ENCODE measurements at places on chromosomes 11 and 22.

GRCh38 chr11:62678770-62679696 lies at the start of gene UBXN1:
TSS of gene UBXN1 (minus strand) at chr11:62679073. CDS start at chr11:62678923, 150 bp downstream.
- peak; percentile 75 for DNase-seq

GRCh38 chr11:2837096-2837601 lies 48.4 kb downstream of the CDKN1C start:
- no peak for DNase-seq

GRCh38 chr11:78798663-78799062 lies 224.0 kb upstream of the NARS2 start:
- peak; percentile 33 for DNase-seq

- DNase-seq = peak; percentile 91
Measured at GRCh38 chr11:61969838-61970662, 2.6 kb upstream of the FTH1 start.

DNA sequence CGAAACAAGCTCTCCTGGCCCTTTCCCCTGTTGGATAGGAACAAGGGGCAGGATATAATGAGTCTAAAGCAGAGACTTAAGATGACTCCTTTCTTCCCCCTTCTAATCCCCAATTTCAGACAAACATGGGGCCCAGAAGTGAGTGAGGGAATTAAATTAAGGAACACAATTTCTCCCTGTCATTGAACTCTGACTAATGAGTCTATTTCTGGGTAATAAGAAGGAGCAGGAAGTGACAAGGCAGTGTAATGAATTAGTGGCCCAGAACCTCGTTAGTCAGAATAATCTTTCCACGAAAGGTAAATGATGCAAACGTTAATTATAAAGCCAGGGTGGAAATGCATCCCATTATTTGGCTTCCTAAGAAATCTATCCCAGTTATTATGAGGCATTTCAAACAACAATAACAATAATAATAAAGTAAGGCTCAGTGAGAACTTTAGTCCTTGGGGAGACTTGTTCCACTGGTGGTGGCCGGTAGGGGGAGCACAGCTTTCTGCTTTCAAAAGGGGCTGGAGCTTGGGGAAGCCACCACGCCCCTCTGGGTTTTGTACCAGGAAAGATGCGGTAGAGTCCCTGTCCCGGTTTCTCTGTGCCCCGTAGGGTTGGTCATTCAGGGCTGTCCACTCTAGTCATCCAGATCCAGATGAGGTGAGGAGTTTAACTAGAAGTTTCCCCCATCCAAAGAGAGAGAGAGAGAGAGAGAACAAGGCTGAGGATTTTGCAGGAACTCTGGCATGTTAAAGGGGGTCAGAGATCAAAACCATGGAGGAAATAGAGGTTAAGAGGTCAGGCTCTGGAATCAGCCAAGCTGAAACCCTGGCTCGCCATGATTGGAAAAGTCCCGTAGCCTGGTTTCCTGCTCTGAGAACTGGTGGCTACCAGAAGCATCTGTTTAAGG lies 298.3 kb downstream of the NTM start:
- DNase-seq = no peak

GRCh38 chr11:112801025-112801816 lies 160.0 kb upstream of the NCAM1 start:
- DNase-seq = no peak

GRCh38 chr11:128608746-128609407 lies 21.5 kb upstream of the ETS1 start:
- DNase-seq = no peak

- DNase-seq = no peak
Measured at GRCh38 chr11:83007477-83007876, 64.2 kb downstream of the RAB30 start.

GRCh38 chr11:85884581-85885021 lies 29.4 kb downstream of the CCDC83 start:
- DNase-seq = no peak

Measured in renal cortical epithelial cell (primary cell).